ENCODE measurements at places on chromosomes 11 and 22.
A peak's percentile ranks its signal among the peaks of the same experiment; 100 is the strongest.

DNA sequence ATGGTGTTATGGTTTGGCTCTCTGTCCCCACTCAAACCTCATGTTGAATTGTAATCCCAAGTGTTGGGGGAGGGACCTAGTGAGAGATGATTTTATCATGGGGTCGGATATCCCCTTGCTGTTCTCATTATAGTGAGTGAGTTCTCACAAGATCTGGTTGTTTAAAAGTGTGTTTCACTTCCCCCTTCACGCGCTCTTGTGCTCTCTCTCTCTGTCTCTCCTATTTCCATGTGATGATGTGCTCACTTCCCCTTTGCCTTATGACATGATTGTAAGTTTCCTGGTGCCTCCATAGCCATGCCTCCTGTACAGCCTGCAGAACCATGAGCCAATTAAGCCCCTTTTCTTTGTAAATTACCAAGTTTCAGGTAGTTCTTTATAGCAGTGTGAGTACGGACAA lies 765.1 kb downstream of the KCNA4 start:
- peak; percentile 10 for DNase-seq

- no peak for DNase-seq
Observed at GRCh38 chr11:40219401-40219800, 1240.1 kb downstream of the LRRC4C start.

DNA sequence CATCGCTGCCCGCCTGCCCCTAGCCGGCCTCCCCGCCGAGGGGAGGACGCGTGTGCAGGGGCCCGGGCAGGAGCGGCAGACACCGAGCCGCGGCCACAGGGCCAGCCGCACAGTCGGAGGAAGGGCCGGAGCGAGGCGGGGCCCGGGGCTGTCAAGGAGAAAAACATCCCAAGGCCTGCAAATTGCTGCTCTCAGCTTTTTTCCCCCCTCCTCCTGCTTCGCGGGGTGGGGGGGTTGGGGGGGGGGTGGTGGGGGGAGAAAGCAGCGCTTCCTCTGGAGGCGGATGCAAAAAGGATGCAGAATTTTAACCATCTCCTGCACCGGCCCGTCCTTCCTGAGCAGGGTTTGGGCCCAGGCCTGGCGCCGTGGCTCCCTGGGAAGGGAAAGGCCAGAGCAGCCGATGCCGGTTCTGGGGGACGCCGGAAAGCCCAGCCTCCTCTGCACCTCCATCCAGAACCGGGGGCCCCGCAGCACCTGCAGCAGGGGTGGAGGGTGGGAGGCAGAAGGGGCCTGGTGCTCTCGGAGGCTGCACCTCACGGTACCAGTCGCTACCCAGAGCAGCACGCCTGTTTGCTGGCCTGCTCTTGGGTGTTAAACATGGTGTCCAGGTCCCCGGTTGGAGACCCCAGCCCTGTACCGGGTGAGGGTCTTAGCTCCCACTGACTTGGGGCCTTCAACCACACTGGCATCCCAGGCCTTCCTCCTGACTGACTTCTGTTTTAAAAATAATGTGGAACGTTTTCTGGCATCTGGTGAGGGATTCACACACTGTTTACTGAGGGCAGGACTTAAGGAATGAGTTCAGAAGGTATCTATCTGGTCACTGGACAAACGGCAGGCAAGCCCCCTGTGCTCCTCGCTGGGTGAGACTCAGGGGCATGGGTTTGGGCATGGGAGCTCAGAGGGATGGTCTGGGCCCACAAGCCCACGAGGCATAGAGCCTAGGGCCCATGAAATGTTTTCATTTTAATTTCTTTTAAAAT lies 77.4 kb upstream of the WNT7B start:
- DNase-seq = peak; percentile 78

DNA sequence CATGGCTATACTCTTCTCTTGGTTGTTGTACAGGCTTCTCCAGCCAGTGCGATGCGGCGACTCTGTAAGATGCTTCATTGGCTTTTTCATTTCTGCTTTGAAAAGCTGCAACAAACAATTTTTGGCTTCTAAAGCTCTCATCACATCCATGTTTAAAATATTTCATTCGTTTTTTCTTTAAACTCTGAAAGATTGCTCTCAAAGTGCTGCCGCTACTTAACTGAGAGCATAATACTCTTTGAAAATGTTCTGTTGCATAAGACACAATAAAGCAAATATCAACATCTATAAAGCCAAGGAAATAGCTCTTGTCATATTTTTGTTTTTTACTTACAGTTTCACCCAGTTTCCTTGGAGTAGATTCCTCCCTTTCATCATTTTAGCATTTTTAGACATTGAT lies 468.3 kb downstream of the TBC1D22A start:
- DNase-seq = no peak

- DNase-seq = no peak
Observed at GRCh38 chr11:116478669-116479668, 293.8 kb downstream of the BUD13 start.

DNA sequence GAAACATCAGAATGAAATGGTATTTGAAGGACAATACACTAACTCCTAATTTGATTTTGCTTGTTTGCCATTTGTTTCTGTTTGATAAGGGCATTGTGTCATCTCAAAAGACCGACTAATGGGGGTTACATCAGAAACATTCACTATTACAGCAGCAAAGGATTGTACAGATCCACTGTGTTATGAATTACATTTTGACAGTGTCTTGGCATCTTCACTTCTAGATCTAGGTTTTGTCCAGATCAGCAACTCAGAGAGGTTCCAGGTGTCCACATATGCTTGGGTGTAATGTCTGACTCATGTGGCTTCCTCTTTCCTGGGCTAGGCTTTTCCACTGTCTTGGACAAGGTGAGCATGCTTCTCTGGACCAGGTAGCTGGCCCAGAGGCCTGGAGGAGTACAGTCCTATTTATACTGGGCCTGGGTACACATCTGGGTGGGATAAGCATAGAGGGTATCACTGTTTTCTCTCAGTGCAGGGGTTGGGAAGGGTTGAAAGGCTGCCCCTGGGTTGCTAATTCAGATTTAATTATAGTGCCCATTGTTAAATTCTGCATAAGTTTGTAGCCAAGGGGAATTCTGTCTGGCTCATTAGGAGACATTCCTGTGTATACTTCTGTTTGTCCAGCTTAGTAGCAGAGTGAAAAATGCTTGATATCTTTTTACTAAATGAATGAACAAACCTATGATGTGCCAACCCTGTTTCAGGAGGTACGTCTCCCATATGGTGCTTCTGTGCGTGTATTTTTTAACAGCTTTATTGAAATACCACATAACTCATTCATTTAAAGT lies 23.8 kb downstream of the DDI1 start:
- DNase-seq = no peak

DNA sequence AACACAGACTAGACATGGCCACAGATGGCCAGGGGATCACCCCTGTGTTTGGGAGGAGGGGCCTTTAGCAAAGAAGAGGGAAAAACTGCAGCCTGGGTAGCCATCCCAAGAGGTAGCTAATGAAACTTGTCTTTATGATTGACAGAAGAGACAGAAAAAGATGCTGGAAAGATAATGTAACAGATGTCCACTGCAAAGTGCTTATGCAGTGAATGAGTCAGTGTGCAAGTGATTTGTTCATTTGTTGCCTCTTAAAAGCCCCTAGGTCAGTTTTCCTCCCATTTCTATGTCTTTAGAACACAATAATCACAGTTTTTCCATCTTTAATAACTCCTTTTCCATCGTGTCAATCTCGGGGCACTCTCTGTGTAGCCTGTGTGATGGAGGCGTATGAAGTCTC lies 57.2 kb downstream of the INSC start:
- no peak for DNase-seq

DNA sequence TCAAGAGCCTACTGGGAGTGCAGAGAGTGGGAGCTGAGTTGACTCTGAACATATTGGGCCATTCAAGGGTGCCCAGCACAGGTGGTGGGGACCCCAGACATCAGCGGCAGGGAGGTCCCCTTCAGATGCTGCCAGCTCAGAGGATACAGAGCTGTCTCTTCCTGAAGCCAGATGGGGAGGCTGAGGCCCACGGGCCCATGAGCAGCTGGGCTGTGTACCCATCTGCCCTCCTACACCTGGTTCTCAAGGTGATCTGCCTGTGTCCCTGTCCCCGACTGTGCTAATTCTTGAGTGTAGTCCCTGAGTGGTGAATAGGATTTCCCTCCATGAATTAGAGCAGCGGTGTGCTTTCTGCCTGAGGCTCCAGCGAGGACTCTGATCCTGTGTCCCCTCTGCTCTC lies 76.3 kb downstream of the MICAL2 start:
- no peak for DNase-seq

DNA sequence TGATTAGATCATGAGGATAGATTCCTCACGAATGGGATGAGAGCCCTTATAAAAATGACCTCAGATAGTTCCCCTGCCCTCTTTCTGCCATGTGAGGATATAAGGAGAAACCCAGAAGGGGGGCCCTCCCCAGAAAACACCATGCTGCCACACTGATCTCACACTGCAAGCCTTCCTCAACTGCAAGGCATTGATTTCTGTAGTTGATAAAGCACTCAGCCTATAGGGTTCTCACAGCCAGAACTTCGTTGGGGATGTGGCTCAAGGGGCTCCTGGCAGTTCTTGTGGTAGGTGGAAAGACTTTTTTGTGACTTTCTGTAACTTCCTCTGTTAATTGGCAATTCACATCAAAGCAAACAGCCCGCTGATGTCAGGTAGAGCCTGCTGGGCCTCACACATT lies 108.9 kb downstream of the CD44 start:
- no peak for DNase-seq

GRCh38 chr11:45599161-45599943 lies 66.1 kb downstream of the CHST1 start:
- no peak for DNase-seq

DNA sequence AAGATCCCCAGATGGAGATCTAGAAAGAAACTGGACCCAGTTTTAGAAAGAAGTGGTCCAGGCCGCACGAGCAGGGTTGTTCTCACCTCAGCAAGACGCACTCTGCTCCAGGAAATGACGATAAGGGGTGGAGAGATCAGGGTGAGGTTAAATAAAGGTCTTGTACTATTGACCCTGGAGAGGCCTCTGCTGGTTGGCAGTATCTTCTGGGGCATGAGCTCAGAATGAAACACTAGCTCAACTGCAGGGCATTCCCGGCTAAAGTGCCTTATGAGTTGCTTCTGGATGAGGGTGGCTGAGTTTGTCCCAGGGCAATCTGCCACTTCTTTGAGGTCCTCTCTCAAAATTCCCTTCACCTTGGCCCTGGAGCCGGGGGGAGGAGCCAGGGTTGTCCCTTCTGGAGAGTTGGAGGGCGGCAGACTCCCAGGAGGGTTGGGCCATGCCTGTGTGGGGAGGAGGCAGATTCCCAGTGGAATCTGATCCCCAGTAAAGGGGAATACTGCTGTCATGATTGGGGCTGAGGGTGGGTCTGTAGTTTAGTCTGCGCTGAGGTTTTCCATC lies 10.9 kb downstream of the USP2 start:
- DNase-seq = no peak

DNA sequence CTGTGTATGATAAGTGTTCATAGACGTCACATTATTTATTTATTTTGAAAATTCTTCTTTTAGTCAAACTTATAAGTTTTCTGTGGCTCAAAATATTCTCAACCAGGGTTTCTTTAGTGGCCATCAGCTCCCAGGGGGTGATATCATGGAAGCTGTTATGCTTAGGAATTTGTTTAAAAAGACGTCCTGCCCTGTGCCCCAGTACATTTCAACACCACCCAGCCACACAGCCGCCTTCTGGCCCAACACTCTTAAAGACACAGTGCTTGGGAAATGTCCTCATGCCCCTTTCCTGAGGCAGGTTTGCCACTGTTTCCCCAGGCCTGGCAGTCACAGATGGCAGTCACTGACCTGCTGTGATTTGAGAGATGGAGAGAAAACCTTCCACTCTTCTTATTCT lies 19.9 kb downstream of the TSKU start:
- no peak for DNase-seq

DNA sequence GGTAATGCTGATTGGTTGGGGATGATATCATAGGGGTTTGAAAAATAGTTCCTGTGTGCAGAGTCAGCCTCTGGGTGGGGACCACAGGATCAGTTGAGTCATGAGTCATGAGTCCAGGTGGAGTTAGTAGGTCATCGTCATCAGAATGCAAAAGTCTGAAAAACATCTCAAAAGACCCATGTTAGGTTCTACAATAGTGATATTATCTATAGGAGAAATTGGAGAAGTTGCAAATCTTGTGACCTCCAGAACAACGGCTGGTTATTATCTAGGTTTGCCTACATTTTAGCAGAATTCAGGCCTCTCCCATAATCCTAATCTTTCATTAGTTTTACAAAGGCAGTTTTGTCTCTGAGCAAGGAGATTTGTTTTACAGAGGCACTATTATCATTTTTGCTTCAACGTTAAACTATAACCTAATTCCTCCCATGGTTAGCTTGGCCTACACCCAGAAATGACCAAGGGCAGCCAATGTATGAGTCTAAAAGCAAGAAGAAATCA lies 38.9 kb downstream of the MS4A2 start:
- peak; percentile 14 for DNase-seq

- DNase-seq = no peak
Observed at GRCh38 chr11:59548309-59548656, 36.9 kb downstream of the OR4D9 start.

DNA sequence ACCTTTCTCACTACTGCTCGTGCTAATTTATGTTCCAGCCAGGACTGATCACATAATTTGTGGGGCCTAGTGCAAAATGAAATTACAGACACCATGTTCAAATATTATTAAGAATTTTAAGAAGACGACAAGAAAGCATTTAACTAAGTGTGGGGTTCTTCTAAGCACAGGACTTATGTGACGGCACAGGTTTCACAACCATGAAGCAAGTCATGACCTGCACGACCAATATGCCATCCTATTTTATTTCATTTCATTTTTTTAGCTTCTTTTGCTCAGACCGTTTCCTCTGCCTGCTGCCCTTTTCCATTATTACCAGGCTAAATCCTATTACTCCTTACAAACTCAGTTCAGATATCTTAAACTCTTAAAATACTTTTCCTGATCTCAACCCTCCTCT lies 462.5 kb downstream of the AASDHPPT start:
- DNase-seq = no peak

GRCh38 chr11:125289419-125290098 lies 125.0 kb downstream of the PKNOX2 start:
- no peak for DNase-seq

- no peak for DNase-seq
Observed at GRCh38 chr22:47014636-47015345, 252.3 kb downstream of the TBC1D22A start.

DNA sequence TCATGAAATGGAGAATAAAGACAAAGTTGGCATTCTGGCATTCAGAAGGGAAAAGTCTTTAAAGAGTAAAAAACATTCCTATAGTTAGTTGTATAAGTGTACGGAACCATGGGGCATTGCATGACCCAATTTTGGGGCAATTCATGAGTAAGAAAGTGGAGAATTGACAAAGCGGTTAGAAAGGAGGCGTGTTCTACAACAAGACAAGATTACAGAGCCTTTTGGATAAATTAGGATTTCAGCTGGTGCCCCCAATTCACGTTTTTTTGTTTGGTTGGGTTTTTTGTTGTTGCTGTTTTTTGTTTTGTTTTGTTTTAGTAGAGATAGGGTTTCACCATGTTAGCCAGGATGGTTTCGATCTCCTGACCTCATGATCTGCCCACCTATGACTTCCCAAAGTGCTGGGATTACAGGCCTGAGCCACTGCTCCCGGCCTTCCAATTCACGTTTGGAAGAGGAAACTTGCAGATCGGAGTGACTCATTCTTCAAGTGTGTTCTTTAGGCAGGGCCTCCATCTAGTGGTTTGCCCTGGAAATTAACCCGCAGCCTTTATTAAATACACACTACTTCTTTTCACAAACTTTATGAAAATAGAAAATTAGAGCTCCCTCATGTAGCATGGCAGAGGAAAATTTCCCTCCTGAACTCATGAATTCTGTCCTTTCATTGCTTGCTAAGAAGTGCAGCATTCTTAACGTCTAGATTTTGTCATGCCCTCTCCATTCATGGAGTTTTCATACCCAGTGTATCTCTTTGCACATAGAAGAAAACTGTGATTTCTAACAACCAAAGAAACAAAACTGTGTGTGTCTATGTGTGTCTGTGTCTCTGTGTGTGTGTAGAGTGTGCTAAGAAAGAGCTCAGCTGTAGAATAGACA lies 118.1 kb downstream of the BBOX1 start:
- DNase-seq = peak; percentile 60
